ENCODE measurements at places on chromosomes 12 and 14.

- no peak for DNase-seq
Measured at GRCh38 chr14:92956961-92957360, 34.0 kb downstream of the CHGA start.

DNA sequence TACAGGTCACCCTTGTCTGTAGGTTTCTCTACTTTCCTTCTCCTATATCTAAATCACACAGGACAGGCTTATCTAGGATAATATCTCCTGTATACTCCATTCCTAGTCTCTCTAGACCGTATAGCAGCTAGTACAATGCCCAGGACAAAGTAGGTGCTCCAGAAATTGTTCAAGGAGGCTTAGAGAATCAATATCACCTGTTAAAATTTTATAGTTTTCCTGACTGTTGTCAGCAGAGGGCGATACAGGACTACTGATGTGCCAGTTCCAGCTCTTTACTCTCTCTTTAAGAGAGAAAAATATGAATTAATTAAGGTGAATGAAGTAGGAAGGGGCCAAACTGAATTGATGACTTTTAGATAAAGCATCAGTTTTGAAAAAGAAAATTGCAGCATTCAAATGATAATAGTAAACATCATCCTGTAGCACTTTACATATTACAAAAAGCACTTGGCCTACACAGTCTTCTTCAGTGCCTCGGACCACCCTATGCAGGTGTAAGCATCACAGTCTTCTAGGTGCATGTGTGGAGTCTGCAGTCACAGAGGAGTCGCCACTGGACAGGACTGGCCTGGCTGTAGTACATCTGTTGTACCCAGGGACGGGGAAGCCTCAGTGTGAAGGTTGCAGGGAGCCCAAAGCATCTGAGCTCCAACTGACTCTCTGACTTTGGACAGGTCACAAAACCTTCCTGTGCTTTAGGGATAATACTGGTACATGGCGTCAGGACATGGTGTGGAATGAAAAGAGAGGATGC is 61.9 kb upstream of the MAX start:
- no peak for DNase-seq

- DNase-seq, result no peak
Measured at GRCh38 chr12:89829434-89829975, 120.9 kb upstream of the ATP2B1 start.

GRCh38 chr12:89983622-89984021 is 275.0 kb upstream of the ATP2B1 start:
- no peak for DNase-seq

DNA sequence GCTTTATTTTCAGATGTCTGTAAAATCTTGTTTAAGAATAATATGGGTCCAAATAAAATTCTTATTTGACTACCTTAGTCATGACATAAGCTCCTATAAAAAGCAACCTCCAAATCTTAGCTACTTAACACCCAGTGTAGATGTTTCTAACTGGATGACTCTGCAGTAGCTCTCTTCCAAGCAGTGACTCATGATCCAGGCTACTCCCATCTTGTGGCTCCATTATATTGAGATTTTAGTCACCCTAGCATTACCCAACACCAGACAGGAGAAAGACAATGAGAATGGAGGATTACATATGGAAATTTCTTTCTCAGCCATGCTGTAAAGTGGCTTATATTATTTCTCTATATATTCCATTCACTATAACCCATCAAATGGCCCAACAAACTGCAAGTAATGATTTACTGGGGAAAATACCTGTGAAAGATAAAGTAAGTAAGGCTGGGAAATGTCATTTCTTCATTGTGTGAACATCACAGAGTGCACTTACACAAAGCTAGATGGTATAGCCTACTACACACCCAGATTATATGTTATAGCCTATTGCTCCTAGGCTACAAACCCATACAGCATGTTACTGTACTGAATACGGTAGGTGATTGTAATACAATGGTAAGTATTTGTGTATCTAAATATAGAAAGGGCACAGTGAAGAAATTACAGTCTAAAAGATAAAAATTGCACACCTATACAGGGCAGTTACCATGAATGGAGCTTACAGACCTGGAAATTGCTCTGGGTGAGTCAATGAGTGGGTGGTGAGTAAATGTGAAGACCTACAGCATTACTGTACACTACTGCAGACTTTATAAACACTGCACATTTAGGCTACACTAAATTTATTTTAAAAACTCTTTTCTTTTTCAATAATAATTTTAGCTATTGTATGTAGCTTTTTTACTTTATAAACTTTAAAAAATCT is 163.2 kb downstream of the DYRK2 start:
- DNase-seq, result no peak

DNA sequence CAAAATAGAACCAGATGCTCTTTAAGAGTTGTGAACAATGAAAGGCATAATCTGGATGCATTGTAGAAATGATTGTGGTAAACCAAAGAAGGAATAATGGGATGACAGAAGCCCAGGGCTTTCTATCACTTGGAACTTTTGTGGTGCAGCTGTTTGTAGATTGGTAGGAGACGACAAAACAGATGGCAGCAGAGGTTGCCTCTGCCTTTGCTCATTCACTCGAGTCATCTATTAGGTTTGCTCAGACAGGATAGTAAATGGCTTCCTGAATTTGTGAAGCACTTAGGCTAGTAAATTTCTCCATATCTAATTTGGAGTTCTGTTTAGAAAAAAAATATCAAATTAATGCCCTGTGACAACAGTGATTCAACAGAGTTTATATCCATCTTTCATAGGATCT is 78.4 kb downstream of the FGD4 start:
- DNase-seq, result no peak

DNA sequence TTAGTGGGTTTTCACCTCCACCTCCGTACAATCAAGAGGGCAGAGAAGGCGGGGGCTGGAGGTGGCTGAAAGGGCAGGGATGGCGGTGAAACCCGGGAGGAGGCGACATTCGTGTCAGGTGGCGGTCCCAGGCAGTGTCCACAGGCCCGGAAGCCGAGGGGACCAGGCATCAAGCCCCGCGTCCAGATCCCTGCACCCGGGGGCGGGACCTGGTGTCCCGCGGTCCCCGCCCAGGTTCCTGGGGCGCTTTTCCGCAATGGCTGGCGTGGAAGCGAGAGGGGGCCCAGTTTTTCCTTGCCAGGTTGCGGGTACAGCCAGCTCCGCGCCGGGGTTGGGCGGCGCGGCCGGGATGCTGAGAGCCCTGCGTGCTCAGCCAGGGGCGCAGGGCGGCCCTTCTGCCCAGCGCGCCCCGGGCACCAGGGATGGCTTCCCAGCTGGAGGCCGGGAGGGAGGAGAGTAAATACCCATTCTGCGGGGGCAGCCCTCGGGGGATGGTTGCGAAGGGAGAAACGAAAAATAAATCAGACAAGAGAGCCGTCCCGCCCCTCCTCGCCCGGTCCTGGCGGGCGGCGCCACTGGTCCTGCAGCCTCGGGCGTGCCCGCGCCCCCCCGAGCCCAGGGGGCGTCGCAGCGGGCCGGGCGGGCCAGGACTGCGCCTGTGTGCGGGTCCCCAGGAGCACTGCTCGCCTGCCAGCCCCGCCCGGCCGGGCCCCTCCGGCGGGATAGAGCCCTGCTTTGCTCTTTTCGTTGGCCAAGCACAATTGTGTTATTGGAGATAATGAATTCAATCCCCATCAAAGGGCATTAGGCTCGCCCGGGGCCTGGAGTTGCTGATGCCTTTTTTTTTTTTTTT is 11.5 kb downstream of the FOXA1 start:
- DNase-seq, result no peak

DNA sequence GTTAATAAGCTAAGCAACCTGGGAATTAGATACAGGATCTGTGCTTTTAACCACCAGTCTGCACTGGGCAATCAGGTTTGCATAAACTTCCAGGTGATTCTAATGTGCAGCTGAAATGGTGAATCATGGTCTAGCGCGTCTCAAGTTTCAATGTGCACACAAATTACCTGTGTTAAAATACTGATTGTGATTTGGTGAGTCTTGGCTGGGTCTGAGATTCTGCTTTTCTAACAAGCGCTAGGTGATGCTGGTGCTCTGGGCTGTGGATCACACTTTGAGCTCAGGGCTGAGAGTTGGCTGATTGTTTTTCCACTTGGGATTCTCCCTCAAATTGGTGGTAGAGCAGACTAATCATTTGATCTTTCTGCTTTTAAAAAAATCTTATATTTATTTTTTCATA is 124.8 kb downstream of the C12orf75 start:
- DNase-seq, result no peak

DNA sequence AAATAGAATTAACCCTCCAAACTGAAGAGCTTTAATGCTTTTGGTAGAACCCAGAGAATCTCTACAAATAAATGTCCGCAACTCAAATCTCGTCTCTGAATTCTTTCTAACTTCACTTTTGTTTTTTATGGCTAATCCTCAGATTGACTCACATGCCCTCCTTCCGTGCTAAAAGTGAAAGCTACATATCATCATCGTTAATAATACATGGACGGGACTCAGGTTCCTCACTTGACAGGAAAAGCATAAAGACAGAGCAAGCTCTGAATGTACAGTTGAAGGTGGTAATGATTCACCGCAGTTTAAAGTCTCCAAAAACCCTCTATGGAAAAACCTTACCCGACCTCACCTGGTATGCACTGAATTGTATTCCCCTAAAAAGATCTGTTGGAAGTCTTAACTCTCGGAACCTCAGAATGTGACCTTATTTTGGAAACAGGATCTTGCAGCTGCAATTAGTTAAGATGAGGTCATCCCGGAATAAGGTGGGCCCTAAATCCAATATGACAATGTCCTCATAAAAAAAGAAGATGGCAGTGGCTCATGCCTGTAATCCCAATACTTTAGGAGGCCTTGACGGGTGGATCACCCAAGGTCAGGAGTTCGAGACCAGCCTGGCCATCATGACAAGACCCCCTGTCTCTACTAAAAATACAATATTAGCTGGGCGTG is 147.4 kb upstream of the FOXN3 start:
- DNase-seq, result no peak

GRCh38 chr12:54294152-54294952 is 6.5 kb downstream of the NFE2 start:
- no peak for DNase-seq

DNA sequence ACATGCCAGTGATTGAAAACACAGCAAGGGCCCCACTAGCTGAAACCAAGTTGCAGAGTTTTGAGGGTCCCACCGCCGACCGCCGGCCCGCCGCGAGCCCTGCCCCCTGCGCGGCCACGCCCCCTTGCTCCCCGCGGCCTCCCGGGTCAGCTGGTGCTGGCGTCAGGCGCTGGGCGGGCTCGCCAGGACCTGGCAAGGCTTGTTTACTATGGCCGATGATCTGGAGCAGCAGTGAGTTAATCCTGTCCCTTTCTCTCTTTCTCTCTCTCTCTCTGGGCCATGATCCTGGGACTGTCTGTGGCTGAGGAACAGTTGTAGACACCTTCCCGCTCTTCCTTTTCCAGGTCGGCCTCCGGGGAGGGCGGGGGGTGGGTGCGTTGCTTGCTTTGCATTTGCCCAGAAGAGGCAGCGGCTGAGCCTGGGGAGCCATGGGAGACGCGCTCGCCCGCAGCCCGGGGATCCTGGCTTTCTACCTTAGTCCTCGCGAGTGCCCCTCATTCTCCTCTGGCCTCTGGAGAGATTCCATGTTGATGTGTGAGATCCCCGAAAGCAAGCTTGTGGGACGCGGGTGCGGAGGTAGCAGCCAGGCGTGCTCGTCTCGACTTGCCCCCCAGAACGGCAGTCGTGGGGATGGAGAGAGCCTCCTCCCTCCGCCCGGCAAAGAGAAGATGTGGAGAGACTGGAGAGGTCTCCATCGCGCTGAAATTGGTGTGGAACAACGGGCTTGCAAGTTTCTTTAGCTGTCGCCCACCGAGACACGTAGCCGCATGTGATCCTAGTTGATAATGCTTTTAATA is at the start of gene ABHD4:
Gene ABHD4, plus strand, starts transcription at position 202 of the 797 bp plus-strand sequence. Its CDS starts 7 bp downstream, at position 209.
- peak; percentile 48 for DNase-seq

DNA sequence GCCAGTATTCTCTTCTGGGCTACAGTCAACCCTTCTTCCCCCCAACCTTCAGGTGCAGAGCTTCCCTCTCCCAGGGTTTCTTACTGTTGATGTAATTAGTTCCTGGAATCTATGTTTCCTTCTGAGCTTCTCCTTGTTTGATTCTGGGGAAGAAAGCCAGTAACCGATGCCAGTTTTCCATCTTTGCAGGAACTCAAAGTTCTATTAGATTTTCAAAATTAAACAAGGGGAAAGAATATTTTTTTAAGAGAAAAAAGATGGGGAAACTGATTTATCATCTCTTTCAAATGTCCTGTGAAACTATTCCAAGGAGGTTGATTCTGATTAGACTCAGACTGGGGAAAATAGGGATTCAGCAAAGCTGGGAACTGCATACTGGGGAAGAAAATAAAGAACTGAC is 17.9 kb upstream of the FAM234B start:
- DNase-seq, result no peak

DNA sequence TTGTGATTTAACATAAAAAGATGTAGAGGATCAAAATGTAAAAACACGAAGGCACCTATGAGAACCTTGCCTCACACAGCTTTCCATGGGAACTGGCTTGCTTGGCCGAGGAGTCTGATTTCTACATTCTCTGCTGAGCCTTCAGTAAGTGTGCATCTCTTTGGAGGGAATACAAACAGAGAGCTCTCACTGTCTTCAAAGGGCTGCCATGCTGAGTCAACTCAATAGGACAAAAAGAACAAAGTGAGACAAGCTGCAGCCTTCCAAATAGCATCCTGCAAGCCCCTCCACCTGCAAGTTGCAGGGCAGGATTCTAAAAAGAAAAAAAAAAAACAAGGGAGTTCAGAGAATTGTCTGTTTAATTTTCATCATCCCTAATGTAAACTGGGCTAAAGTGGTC is 411.9 kb downstream of the NELL2 start:
- no peak for DNase-seq

DNA sequence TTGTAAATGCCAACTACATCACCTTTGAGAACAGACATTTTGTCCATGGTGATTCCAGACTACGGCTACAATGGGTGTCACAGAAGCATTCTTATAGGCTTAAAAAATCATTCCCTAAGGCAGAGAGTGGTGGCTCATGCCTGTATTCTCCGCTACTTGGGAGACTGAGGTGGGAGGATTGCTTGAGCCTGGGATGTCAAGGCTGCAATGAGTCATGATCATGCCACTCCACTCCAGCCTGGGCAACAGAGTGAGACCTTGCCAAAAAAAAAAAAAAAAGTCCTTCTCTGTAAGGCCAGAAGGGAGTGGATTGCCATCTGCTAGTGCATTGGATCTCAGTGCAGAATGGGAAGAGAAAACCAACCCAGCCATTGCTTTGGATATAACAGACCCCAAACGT is 522.5 kb downstream of the VRK1 start:
- DNase-seq, result no peak

DNA sequence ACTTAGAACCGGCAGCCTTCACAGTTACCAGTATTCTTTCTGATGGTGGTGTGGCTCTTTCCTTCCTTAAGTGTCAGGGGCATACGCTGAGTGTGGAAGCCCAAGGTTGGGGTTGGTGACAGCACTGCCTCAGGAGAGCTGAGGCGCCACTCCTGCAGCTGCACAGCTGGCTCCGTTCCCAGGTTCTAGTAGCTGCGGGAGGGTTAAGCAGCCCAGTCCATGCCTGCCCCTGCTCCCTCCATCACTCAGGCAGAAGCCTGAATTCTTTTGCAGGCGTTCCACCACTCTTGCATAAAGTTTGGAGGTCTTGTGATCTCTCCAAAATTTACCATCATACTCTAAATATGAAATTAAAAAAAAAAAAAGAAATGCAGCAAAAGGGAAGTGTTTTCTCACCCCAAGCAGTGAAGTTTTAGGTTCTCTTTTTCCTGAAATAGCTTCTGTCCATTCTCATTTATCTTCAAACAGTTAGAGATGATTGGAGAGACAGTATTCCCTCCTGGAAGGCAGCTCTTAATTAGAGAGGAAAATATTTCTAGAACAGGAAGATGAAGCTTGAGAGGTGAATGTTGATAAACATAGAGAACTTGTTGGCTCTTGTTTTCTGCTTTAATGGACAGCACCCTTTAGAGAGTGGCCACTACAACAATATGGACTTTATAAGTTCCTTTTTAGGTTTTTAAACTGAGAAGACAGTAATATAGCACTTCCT is 136.1 kb downstream of the FGD4 start:
- DNase-seq, result peak; percentile 55
